ENCODE measurements at places on chromosomes 6 and 20.

- no peak for DNase-seq
These were observed 211.1 kb upstream of the FOXA2 start for GRCh38 chr20:22795433-22795832.

DNA sequence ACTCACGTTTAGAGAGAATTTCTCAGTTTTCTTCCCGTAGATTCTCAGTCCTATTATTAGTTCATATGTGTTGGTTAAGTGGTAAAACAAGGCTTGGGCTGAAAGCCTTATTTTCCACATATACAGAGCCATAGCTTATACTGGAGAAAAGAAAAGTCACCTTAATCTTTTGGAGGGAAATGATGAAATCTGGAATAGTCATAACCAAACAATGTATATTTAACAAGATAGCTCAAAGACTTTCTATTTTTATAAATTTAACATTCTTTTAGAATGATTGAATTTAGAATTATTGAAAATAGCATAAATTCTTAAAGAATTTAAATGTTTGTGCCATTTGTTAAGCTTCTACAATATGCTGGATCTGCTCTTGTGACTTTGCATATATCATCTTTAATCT is 85.8 kb downstream of the CDKAL1 start:
- DNase-seq = no peak

DNA sequence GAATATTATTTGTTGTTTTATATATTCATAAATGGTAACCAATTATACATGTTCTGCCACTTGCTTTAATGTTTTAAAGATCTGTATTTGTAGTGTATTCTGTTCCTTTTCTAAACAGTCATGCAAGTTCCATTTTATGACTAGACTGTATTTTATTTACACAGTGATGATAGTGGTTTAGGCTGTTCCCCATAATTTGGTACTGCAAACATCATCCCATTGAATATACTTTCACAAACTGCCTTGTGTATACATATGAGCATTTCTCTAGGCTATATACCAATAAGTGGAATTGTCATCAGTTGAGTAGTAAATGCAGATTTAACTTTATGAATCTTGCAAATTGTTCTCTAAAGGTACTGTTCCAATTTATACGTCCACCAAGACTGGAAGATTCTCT is 738.0 kb downstream of the EPHA7 start:
- DNase-seq = no peak

DNA sequence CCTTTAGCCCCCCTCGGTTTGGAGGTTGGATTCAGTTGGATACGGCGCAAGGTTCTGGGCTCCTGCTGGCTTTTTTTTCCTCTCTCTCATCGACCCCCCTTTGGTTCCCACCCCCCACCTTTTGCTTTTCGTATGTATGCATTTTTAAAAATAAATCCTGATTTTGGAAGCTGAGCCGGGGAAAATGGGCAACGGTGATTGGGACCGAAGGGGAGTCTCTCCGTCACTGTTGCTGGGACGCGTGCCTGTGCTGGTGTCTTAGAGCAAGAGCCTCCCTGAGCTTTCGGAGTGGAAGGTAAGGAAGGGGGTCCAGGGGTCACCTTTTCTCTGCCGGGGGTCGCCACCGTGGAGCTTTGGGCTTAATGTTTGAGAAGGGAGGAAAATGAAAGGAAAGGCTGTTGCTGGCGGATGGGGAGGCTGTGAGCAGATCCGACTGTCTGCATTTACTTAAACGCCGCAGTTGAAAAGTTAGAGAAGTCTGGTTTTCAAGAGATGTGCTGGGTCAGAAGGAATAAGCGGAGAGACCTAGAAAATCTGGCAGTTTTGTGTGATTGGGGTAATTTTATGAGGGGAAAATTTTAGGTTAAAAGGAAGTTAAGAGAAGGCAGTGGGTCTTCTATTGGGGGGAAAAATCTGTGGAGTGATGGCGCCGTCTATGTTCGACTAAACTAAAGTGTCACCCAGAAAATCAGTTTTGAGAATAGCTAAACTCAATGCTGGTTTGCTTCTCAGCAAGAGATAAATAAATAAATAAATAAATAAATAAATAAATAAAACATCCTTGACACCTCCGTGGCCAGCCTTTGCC is 828 bp downstream of the ADGRB3 start:
- DNase-seq = peak; percentile 15

GRCh38 chr6:1296079-1296478 is 15.8 kb upstream of the FOXQ1 start:
- no peak for DNase-seq

GRCh38 chr6:87089135-87089534 is 5.8 kb downstream of the CGA start:
- no peak for DNase-seq

DNA sequence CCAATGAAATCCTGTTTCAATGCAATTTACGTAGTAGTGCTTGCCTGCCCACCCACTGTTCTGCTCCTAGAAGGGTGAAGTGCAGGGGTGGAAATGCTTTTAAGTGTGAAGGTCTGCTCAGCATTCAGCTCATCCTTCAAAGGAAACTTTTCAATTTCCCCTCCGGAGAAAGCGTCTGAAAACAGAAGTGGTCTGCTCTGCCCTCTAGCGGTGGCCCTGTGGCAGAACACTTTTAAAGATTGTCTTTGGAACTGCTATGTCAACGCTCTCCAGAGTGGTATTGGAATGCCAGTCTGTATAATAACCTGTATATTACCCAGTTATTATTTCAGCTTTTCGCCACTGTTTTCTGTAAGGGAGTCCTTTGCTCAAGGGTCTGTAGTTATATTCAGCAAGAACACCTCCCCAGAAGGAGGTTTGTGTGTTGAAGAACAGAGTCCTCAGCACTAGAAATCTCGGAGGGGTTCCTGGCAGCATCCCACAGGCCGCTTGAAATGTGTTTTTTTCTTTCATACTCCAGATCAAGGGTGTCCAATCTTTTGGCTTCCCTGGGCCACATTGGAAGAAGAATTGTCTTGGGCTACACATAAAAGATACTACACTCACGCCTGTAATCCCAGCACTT is 63.1 kb upstream of the KLHL31 start:
- peak; percentile 39 for DNase-seq

DNA sequence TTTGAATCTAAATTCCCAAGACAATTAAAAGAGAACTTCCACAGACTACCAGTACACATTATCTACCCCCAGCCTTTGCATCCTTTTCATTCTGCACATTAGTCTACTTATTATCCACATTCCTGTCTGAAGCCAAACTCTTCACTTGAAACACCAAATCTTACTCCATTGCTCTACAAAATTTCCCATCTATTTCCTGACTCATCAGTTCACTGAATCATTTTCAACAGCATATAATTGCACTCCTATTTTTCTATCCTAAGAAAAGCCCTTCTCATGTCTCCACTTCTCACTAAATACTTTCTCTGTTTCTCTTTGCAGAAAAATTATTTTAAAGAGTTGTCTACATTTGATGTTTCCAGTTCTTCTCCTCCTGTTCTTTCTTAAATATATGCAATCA is 239.4 kb upstream of the FERMT1 start:
- DNase-seq = no peak

DNA sequence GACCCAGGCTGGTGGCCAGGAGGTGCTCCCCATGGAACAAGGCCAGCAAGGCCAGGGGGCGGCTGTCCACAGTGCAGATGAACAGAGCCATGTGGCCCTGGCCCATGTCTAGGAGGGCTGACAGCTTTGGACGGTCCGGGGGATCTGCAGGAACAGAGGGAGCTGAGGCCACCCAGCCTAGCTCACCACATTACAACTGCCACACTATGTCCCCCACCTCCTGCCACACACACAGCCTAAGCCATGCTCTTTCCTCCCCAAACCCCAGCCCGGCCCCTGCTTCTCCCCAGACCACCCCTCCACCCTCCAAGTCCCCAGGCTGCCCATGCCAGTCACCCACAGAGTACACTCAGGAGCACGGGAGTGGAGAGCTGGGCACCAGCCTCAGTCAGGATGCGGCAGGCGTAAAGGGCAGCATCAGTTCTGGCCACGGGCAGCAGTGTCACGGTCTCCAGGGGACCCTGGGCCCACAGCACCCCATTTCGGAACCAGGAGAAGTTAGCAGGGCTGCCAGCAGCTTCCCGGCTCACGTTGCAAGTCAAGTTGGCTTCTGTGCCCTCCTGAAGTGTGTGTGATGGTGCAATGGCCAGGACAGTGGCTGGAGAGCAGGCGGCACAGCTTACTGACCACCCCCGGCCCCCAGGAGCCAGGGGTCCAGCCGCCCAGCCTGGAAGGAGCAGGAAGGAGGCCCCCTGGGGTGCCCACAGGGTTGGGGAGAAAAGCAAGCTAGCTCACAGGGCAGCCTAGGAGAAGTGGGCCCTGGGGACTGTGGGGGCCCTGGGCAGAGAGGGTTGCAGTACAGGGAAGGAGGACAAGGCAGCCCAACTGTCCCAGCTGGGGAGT is 15.2 kb upstream of the ADAM33 start:
- DNase-seq = no peak

GRCh38 chr20:52837378-52837777 is 134.8 kb upstream of the TSHZ2 start:
- DNase-seq = no peak
